ENCODE measurements at places on chromosomes 1 and 21.

- peak; percentile 82 for DNase-seq
These were observed at the start of gene HFM1 for GRCh38 chr1:91404151-91405012. Gene HFM1 (minus strand): TSS chr1:91404837. CDS start chr1:91401082, 3,755 bp downstream.

GRCh38 chr1:190679044-190679443, 201.4 kb upstream of the BRINP3 start:
- DNase-seq: no peak

DNA sequence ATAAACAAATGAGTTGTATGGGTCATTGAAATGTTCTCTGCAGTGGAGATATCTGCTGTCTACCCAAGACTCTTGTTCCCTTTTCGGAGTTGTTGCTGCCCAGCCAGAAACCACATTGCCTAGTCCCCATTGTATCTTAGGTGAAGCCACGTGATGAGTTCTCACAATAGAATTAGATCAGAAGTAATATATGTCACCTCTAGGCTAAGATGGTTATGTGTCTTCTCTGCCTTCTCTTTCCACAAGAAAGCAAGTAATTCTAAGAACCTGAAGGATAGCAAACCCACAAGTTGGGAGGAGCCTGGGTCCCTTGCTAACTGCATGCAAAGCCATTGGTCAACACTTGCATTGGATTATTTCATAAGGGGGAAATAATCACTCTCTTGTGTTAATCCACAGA, 76.6 kb downstream of the ADCY10 start:
- no peak for DNase-seq

GRCh38 chr1:59332983-59333382, 36.1 kb downstream of the FGGY start:
- no peak for DNase-seq

DNA sequence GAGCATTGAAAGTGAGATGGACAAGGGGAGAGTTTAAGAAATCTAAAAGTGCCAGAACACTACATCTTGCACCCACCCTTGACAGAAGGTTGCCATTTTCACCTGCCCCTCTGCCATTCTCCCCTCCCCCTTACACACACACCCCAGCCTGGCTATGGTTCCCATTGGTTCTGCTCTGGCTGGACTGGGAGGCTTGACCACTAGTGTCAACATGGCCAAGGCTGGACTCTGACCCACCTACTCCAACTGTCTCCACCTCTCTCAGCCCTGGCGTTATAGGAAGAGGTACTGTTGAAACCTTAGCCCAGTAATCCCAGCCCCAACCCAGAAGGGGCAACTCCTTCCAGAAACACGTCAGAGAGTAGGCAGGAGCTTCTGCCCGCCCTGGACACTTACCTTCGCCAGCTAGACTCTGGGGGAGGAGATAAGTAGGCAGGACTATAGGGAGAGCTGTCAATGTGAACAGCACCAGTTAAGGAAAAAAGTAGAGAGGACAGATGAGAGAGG, 4.5 kb downstream of the CRTC2 start:
- DNase-seq: no peak

GRCh38 chr1:23417570-23417969, 7.0 kb downstream of the TCEA3 start:
- DNase-seq: no peak

- DNase-seq: no peak
These were observed 173.8 kb downstream of the ETS2 start for GRCh38 chr21:38979271-38980121.

GRCh38 chr1:224564454-224565084, 51.5 kb upstream of the CNIH3 start:
- no peak for DNase-seq

DNA sequence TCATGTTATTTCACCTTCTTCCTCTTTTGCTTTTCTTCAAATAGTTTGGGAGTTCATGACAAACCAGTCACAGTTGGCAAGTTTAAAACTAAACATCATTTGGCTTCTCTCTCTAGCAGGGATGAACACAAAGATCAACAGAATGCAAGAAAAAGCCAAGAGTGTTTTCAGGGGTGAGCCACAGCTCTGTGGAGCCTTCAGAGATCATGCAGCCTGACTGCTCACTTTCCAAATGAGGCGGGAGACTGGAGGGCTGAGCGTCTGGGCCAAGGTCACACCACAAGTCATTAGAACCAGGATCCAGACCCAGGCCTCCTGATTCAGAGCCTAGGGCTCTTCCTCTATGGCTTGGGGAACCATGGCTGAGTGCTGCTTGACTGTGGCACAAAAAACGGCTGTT, 2.7 kb downstream of the DPT start:
- DNase-seq: no peak

- no peak for DNase-seq
These were observed 387.2 kb upstream of the NCAM2 start for GRCh38 chr21:20611008-20611407.

- DNase-seq: no peak
These were observed 82.1 kb downstream of the GFI1 start for GRCh38 chr1:92404661-92405060.

DNA sequence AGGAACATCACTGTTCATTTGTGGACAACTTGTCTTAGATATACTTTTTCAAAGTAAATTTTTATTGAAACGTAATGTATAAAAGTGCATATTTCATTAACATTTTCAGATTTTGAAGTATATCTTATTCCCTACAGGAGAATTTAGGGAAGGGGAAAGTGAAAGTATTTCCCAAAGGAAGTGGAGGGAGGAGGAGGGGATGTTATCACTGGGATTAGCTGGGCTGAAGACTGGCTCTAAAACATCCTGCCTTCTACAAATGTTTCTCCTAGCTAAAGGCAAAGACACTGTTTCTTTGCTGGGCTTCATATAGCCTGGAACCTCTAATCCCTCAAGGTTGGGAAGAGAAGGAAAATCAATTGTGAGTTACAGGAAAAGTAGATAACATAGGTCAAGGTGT, 7.1 kb upstream of the ZNF697 start:
- DNase-seq: no peak

DNA sequence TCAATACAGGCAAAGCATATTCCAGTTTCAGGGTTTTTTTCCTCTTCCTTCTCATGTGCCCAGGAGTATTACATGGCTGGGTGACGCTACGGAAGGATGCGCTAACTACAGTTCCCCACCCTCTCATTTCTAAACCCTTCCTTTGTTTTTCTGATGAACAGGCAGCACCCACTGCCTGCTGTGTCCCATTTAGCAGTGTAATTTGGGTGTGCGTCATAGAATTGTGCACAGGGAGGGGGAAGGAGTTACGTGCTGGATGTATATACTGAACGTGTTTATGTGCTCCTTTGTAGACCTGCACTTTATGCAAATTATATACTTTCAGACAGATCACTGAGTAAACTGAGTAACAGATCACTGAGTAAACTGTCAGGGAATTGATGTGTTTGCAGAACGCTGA, 44.5 kb downstream of the ELAPOR1 start:
- no peak for DNase-seq

DNA sequence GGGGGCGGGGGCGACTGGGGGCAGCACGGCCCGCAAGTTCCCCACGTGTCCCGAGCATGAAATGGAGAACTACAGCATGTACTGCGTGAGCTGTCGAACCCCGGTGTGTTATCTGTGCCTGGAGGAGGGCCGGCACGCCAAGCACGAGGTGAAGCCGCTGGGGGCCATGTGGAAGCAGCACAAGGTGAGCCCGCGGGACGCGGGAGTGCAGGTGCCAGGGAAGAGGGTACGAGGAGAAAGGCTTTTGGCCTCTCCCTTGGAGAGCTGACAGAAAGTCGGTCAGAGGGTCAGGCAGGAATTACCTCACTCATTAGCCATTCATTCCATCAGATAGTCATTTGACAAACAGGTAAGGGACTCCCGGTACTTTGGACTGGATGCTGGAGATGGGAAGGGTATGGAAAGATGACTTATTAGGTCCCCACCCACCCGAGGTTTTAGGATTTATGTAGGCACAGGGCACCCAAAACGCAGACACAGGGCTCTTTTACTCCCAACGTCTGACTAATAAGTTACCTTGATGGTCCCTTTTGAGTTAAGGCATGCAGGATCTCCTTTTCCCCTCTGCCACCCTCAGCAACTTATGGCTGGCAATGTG, 2.1 kb downstream of the TRIM67 start:
- DNase-seq: no peak

- DNase-seq: no peak
These were observed 198.4 kb downstream of the USP25 start for GRCh38 chr21:15928196-15928595.

- no peak for DNase-seq
These were observed 31.1 kb downstream of the TMEM51 start for GRCh38 chr1:15184436-15185241.

GRCh38 chr1:203038891-203039608, 12.8 kb downstream of the PPFIA4 start:
- DNase-seq: no peak

DNA sequence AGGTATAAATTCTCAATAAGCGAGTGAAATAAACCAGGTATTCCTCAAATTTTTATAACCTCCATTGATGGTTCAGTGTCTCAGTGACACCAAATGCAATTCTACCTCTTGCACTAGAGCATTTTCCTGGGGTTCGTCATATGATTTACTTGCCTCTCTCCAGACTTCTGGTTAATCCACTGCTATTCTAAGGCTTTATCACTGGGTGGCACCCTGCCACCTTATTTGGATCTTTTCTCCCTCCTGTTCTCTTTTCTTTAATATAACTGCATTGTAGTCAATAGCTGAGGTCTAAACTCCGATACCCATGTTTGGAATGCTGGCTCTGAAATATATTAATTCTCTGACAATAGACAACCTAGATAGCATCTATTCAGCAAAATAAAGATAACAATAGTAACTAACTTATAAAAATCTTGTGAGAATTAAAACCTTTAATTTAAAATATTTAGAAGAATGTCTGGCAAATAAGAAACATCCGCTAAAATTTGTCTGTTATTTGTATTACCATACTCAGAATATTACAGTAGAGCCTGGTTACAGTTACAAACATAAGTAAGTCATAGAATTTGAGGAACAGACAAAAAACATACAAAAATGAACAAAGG, 436.4 kb downstream of the PLA2G4A start:
- DNase-seq: peak; percentile 21

GRCh38 chr1:108831225-108831624, 25.7 kb downstream of the AKNAD1 start:
- no peak for DNase-seq

GRCh38 chr1:197737916-197738315, 37.4 kb downstream of the DENND1B start:
- DNase-seq: no peak

- DNase-seq: no peak
These were observed 12.7 kb upstream of the CDK11B start for GRCh38 chr1:1671365-1672119.

GRCh38 chr1:152459596-152460528, 45.8 kb upstream of the CRNN start:
- no peak for DNase-seq

DNA sequence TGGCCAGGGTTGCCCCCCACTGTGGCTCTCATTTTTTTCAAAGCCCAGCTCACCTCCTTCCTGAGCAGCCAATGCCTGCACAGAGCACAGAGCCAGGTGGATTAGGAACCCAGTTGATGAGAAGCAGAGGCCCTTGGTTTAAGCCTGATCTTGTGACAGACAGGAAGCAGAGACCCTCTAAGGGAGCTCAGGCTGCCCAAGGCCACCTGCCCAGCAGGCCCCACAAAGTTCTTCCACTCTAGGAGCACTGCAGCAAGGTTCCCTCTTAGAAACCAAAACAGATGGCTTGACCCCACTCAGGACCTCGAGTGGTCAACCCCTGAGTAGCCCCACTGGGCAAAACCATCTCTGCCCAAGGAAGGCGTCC, 25.5 kb upstream of the PRSS38 start:
- DNase-seq: no peak

DNA sequence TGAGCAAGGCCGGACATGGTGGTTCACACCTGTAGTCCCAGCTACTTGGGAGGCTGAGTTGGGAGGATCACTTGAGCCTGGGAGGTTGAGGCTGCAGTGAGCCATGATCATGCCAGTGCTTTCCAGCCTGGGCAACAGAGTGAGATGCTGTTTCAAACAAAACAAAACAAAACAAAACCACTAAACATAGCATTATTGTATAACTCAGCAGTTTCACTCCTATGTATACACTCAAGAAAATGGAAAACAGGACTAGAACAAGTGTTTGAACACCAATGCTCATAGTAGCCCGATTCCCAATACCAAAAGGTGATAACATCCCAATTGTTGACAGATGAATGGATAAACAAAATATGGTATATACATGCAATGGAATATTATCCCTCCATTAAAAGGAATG, 1.3 kb upstream of the SPATA21 start:
- DNase-seq: no peak

GRCh38 chr1:79293611-79294010, 287.1 kb upstream of the ADGRL4 start:
- no peak for DNase-seq

DNA sequence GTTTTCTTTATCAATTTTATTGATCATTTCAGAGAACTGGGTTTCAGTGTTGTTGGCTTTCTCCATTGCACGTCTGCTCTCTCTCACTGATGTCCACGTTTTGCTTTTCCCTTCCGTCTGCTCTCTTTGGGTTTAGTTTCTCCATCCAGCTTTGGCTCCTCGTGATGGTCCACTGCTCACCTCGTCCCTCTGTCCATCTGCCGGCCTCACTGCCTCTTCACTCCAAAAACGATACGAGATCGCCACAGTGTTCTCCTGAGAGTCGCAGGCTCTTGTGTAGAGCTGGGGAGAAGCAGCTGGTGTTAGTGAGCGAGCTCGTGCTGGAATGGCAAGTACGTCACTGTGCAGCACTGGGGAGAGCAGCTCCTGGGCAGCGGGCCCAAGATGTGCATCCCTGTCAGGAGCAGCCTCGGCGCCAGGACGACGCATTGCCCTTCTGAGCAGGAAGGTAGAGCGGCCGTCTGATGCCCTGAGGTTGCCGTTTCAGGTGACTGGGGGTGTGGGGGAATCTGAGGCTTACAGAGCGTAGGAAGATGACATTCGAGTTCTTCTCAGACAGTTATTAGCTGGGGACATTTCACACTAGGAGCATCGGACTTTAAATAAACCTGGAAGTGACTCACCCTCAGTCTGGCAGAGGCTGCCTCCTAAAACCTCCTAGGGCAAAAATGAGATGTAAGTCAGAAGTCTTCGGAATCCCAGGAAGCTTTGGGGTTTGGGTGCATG, 31.4 kb upstream of the PCBP3 start:
- no peak for DNase-seq

DNA sequence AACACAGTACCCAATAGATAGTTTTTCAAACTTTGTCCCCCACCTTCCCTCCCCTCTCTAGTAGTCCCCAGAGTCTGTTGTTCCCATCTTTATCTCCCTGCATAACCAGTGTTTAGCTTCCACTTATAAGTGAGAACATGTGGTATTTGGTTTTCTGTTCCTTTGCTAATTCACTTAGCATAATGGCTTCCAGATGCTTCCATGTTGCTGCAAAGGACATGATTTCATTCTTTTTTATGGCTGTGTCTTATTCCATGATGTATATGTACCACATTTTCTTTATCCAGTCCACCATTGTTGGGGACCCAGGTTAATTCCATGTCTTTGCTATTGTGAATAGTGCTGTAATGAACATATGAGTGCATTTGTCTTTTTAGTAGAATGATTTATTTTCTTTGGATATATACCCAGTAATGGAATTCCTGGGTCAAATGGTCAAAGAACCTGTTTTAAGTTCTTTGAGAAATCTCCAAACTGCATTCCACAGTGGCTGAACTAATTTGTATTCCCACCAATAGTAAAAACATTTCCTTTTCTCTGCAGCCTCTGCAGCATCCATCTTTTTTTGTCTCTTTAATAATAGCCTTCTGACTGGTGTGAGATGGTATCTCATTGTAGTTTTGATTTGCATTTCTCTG, 126.0 kb downstream of the AK5 start:
- no peak for DNase-seq

- no peak for DNase-seq
These were observed 48.6 kb upstream of the EPS15 start for GRCh38 chr1:51567653-51568052.
